ENCODE measurements at places on chromosomes 5 and 9.

GRCh38 chr5:981456-981855, 27.1 kb upstream of the NKD2 start:
- DNase-seq = no peak

GRCh38 chr5:176736931-176737745, 73.2 kb upstream of the UNC5A start:
- no peak for DNase-seq

DNA sequence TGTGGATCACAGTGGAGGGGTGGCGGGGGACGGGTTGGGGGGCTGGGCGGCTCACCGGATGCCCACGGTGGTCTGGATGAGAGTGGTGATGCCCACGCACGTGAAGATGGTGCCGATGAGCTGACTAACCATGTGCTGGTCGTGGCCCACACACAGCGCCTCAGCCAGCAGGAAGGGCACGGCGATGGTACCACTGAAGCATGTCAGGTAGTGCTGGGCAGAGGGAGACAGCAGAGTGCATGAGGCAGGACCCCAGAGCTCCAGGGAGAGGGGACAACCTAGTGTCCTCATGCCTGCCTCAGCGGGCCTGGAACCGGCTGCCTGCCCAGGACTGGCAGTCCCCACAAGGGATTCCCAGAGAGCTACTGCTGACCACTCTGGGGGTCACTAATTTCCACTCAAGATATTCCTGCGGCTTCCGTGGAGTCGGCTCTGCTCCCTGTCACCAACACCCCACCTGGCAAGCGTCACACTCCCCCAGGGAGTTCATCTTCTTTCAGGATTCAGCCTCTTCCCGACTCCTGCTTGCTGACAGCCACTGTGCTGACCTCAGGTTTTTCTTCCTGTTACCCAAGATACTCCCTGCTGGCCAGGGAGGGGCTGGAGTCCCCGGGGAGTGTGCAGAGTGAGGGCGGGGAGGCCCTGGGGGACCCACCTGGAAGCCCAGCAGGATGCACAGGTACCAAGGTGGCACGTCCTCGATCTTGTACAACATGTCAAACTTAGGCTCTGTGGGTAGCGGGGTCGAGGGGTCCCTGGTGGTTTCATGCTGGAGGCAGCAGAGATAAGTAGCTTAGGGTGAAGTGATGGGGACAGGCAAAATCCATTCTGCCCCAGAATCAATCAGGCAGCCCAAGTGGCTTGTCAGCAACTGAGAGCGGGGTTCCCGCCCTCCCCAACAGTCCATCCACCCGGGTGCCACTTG, 998 bp downstream of the SLC23A1 start:
- no peak for DNase-seq

DNA sequence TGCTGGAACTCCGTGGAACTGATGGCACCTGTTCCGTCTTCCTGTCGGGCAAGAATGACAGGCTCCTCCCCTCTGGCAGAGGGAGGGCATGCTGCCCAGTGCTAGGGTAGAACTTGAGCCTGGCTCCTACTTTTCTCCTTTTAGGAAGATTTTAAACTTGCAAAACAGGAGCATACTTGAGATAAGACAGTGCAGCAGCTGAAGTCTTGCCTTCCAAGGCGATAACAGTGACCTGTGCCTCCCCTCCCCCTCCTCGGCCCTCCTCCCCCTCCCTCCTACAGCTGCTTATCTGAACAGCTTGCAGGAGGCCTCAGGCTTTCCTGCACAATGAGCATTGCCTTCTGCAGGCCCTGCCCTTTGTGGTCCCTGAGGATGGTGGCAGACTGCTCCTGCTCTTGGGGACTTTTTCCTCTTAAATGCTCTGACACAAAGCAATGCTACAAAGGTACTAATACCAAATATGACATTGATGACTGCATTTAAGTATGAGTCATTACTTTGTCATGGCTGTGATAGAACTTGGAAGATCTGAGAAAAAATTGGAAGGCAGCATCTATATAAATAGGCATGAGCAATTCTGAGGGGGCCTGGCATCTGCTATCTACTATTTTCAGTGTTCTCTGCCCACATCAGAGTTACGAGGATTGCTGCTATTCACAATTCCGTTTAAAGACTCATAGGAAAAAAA, 2.0 kb downstream of the GADD45G start:
- DNase-seq = no peak

DNA sequence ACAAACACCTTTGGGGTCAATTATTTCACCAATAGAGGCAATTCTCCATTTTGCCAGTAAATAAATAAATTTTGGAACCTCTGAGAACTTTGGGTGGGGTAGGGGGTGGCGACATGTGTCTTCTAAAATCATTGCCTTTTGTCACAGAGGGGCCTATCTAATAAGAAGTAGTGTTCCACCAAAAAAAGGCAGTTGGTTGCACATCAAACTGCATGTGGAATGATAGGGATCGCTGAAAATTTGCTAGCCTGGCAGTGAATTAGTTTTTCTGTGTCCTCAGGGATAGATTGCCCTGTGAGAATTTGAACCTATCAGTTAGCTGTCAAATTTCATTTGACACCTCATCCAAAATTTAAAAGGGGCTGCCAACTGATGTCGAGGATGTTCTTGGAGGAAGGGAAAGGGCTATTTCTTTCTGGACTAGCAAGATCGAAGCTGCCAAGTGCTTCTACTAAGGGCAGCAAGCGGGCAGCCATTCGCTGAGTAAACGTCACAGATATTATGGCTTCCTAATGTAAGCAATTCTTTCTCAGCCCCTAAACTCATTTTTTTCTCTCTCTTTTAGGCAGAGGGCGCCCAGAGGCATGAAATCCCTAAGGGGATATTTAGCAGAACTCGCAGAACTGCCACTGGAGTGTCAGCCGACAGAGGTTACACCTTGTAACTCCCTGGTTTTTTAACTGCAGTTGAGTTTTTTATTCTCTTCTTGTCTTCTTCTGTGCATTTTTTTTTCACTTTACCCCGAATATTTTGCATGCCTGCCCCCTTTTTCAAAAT, 2208.1 kb upstream of the WWC1 start:
- no peak for DNase-seq

GRCh38 chr5:135395451-135395850, 3.6 kb downstream of the MACROH2A1 start:
- no peak for DNase-seq

- no peak for DNase-seq
These were observed 24.2 kb downstream of the PCDHGC5 start for GRCh38 chr5:141512911-141513626.

GRCh38 chr5:164650427-164650826, 1145.0 kb downstream of the MAT2B start:
- DNase-seq = no peak
